ENCODE measurements at places on chromosomes 2 and 18. TPM values are rescaled to one million over a fixed set of nuclear protein-coding genes. Genes with fewer than 3 reads are reported as not detected.

GRCh38 chr2:223084873-223085272, 32.9 kb downstream of the KCNE4 start:
- DNase-seq: peak; percentile 36

- no peak for DNase-seq
Observed at GRCh38 chr2:41768310-41768709, 279.5 kb upstream of the PKDCC start.

DNA sequence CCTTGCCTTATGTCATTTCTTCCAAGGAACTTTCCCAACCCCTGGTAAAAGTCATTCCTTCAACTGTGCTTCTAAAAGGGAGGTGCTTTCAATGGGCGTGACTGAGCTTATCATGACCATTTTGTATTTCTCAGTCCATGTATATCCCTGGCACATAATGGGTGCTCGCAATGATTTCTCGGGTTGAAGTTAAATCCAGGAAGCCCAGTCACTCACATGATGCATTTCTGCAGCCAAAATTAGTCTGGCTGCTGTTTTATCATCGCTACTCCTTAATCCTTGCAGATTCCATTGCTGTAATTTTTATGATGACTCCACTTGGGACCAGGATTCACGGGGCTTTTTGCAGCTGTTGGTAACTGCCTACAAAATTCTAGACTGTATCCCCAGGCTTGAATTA, 25.9 kb upstream of the RFX8 start:
- DNase-seq: no peak

GRCh38 chr2:219695145-219695709, 67.8 kb downstream of the SLC4A3 start:
- no peak for DNase-seq

- DNase-seq: no peak
Observed at GRCh38 chr18:70195014-70195614, 10.4 kb downstream of the RTTN start.

GRCh38 chr2:102483086-102483485, 10.1 kb downstream of the SLC9A4 start:
- DNase-seq: no peak

DNA sequence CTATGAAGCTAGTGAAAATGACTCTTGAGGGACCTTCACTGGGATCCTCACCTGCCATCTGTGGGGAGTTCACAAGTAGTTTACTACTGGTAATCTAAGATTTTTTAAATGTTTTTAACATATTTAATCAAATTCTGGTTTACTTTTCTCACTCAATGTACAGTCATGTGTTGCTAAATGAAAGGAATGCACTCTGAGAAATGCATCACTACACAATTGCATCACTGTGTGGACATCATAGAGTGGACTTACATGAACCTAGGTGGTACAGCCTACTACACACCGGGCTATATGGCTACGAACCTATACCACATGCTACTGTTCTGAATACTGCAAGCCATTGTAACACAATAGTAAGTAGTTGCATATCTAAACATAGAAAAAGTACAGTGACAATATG, 528.0 kb downstream of the BCL11A start:
- DNase-seq: no peak

DNA sequence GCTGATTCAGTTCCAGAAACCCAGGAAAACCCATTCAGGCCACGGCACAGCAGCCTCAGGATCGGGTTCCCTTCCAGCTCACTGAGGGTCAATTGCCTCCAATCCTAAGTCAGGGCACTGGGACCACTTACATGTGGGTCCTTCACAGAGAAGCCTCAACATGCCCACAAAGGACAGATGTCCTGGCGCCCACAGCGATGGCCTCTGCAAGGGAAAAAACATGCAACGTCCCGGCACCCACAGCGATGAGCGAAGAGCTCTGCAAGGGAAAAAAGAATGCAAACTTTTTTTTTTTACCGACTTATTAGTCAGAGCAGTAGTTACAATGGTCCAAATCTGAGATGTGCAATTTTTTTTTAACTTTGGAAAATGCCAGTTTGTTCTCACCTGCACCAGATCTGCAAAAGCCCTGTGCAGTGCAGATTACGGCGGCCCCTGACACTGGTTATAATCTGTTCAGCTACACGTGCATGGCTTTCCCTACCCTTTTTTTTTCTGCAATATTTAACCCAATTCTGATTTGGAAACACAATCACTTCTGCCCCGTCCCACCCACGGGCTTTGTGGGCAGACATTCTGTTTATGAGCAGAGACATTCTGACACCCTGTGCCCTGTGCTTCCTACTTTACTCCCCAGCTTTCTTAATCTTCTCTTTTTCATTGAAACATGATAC, 159.3 kb upstream of the SALL3 start:
- no peak for DNase-seq

DNA sequence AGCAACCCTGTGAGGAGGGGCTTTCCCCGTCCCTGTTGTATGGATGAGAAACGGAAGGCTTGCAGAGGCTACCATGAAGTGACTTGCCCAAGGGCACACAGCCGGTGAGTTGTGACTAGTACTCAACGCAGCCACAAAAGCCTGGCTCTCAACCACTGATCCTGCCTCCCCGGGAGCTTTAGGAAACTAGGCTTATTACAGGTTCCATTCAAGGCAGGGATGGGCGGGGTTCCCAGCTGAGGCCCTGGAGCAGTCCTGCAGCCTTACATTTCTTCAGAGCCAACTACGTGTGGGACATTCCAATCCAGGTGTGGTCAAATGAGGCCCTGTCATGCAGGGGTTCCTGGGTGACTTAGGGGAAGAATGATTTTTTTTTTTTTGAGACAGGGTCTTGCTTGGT, 59.6 kb downstream of the MEX3C start:
- no peak for DNase-seq

- DNase-seq: no peak
Observed at GRCh38 chr2:199315299-199316179, 142.2 kb downstream of the SATB2 start.

Gene RTTN
- 4.7 TPM for polyA plus RNA-seq

Gene COL4A4
- not detected for polyA plus RNA-seq

Gene CCBE1
- 5.0 TPM for polyA plus RNA-seq

Gene DYNAP
- not detected for polyA plus RNA-seq

All from SK-N-SH (cell line).